ENCODE measurements at places on chromosomes 12 and 14.

- no peak overlapping the region for H3K4me3 ChIP-seq
- no peak overlapping the region for H3K27ac ChIP-seq
- H3K4me1 ChIP-seq: no peaks in the 10 kb centered on the region
- DNase-seq: no peak
Measured at GRCh38 chr12:26963413-26963812, 25.1 kb downstream of the FGFR1OP2 start.

DNA sequence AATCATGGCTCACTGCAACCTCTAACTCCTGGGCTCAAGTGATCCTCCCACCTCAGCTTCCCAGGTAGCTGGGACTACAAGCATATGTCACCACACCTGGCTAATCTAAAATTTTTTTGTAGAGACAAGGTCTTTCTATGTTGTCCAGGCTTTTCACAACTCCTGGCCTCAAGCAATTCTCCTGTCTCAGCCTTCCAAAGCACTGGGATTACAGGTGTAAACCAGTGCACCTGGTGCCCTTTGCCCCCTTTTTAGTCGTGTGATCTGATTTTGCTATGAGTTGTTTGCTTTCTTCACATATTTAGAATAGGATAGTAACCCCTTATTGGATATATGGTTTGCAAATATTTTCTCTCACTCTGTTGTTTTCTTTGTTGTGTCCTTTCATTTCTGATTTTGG lies 1.7 kb upstream of the RAD52 start:
- H3K4me3 ChIP-seq: no peak overlapping the region
- H3K36me3 ChIP-seq: no peaks in the 10 kb centered on the region
- no peak overlapping the region for H3K27ac ChIP-seq
- no peaks in the 10 kb centered on the region for H3K27me3 ChIP-seq
- no peak for DNase-seq
- peaks cover 10% of the 10 kb centered on the region for H3K4me1 ChIP-seq

DNA sequence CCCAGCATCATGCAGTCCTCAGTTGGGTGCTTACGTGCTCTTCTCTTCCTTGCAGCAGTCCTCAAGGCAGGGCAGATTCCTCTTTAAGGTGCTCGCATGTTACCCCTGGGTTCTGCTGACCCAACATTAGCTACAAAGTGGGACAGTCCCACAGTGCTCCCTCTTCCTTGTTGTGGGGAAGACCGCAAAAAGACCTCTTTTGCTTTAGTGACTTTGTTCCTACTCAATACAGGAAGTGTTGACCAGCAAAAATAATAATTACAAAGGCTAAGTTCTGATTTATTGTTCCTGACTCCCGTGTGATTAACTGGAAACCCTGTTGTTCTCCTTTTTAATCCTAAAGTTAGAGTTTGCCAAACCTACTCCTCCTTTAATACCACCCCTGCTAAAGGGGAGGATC lies 13.7 kb downstream of the PIGH start:
- no peak overlapping the region for H3K4me3 ChIP-seq
- H3K4me1 ChIP-seq: no peaks in the 10 kb centered on the region
- no peaks in the 10 kb centered on the region for H3K27me3 ChIP-seq
- peaks cover 16% of the 10 kb centered on the region for H3K36me3 ChIP-seq
- H3K27ac ChIP-seq: no peak overlapping the region

DNA sequence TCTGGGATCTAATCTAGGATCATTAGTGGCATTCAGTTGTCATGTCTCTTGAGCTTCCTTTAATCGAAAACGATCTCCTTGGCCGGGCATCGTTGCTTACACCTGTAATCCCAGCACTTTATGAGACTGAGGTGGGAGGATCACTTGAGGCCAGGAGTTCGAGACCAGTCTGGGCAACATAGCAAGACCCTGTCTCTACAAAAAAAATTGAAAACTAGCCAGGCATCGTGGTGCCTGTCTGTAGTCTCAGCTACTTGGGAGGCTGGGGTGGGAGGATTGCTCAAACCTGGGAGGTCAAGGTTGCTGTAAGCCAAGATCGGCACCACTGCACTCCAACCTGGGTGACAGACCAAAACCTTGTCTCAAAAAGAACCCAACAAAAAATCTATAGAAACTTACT lies 9.0 kb downstream of the PUS1 start:
- H3K36me3 ChIP-seq: peaks cover 22% of the 10 kb centered on the region
- H3K4me3 ChIP-seq: no peak overlapping the region

GRCh38 chr12:116416166-116416565 lies 138.7 kb upstream of the MED13L start:
- no peak overlapping the region for H3K4me3 ChIP-seq
- no peak overlapping the region for H3K27ac ChIP-seq
- H3K4me1 ChIP-seq: no peaks in the 10 kb centered on the region
- H3K36me3 ChIP-seq: no peaks in the 10 kb centered on the region
- H3K27me3 ChIP-seq: no peaks in the 10 kb centered on the region
- no peak for DNase-seq

- H3K4me3 ChIP-seq: no peak overlapping the region
- no peaks in the 10 kb centered on the region for H3K4me1 ChIP-seq
- H3K27me3 ChIP-seq: no peaks in the 10 kb centered on the region
- no peak overlapping the region for H3K27ac ChIP-seq
- no peaks in the 10 kb centered on the region for H3K36me3 ChIP-seq
- no peak for DNase-seq
Measured at GRCh38 chr12:85575120-85576096, 260.8 kb downstream of the RASSF9 start.

- H3K4me1 ChIP-seq: no peaks in the 10 kb centered on the region
- H3K36me3 ChIP-seq: no peaks in the 10 kb centered on the region
- no peak overlapping the region for H3K4me3 ChIP-seq
- no peak for DNase-seq
Measured at GRCh38 chr14:34660796-34661195, 30.8 kb upstream of the SNX6 start.

DNA sequence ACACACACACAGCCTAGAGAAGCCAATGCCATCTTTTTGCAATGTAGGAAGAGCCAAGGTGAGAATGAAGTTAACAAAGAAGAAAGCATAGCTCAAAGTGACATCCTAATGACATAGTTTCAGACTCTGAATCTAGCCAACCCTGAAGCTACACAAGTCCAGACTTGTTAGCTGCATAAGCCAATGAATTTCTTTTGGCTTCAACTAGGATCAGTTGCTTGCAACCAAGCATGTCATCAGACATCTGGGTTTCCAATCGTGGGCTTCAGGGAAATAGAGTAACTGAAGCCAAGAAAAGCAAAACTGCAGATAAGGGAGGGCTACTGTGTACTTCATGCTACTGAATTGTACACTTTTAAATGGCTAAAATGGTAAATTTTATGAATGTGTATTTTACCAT lies 4.4 kb upstream of the GPHN start:
- no peaks in the 10 kb centered on the region for H3K36me3 ChIP-seq
- no peak for DNase-seq
- no peaks in the 10 kb centered on the region for H3K27me3 ChIP-seq
- H3K4me3 ChIP-seq: no peak overlapping the region

- H3K27ac ChIP-seq: no peak overlapping the region
- no peaks in the 10 kb centered on the region for H3K4me1 ChIP-seq
- H3K27me3 ChIP-seq: no peaks in the 10 kb centered on the region
- H3K4me3 ChIP-seq: no peak overlapping the region
Measured at GRCh38 chr12:97292588-97292987, 170.0 kb upstream of the RMST start.

DNA sequence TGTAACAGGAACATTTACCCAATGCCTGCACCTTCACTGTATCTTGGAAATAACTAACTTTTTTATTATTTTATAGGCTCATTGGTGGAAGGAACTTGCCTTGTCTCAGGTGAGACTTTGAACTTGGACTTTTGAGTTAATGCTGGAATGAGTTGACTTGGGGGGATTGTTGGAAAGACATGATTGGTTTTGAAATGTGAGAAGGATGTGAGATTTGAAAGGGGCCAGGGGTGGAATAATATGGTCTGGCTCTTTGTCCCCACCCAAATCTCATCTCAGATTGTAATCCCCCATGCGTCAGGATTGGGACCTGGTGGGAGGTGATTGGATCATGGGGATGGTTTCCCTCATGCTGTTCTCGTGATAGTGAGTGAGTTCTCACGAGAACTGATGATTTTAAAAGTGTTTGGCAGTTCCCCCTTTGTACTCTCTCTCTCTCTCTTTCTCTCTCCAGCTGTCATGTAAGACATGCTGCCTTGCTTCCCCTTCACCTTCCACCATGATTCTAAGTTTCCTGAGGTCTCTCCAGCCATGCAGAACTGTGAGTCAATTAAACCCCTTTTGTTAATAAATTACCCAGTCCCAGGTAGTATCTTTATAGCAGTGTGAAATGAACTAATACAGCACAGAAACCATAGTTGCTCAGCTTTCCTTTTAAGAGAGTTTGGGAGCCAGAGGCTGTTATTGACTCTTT lies 244.1 kb downstream of the BTG1 start:
- H3K27me3 ChIP-seq: no peaks in the 10 kb centered on the region
- no peak overlapping the region for H3K4me3 ChIP-seq
- no peak overlapping the region for H3K27ac ChIP-seq
- H3K4me1 ChIP-seq: peaks cover 2% of the 10 kb centered on the region

DNA sequence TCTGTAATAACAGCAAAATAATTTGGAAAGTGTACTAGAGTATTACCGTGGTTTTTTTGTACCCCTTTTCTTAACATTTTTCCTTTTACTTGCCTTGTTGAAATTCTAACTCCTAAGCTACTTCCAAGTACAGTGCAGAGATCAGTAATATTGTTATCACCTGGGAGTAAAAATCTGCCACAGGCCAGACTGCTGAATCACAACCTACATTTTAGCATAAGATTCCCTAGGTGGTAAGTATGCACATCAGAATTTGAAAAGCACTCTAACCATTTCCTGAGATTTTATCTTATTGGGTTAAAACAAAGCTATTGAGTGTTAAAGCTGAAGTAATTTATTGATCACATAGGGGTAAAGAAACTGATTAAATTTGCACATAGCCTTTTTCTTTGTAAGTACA lies 55.2 kb upstream of the KCNH3 start:
- no peaks in the 10 kb centered on the region for H3K27me3 ChIP-seq
- no peak overlapping the region for H3K27ac ChIP-seq
- no peak for DNase-seq

All from thoracic aorta (tissue), 2 donors.